NCI-H345 (cell line): ENCODE measurements at places on chromosomes 2 and 18.
A peak's percentile ranks its signal among the peaks of the same experiment; 100 is the strongest.

- DNase-seq = no peak
These were observed 40.8 kb upstream of the MYO1B start for GRCh38 chr2:191204433-191204832.

GRCh38 chr2:177799531-177799930, 273.0 kb downstream of the PDE11A start:
- DNase-seq = peak; percentile 10

- no peak for DNase-seq
These were observed 713.7 kb downstream of the DSC3 start for GRCh38 chr18:30328839-30329238.

DNA sequence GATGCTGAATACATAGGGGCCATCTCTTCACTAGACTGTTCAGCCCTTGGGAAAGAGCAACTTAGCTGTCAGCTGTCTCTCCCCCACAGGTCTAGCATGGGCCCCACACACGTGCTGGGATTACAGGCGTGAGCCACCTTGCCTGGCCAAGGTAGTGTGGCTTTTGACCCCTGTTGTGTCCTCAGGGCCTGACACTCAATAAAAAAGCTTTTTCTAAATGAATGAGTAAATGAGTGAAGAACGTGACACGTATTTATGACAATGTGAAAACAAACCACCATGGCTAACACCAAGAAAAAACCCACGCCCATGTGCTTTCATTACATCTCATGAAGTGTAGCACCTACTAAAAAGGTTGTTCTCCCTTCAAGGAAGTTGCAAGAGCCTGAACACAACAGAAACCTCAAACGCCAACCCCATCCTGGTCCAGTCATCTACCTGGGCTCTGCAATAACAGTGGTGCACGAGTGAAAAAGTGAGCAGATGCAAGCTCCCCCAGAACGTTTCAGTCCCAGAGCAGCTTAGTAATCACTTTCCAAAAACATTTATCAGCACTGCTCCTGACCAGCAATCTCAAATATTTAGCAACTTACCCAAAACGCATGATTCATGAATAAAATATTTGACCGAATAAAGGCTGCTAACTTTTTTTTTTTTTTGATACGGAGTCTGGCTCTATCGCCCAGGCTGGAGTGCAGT, 3.4 kb downstream of the WDFY1 start:
- no peak for DNase-seq

DNA sequence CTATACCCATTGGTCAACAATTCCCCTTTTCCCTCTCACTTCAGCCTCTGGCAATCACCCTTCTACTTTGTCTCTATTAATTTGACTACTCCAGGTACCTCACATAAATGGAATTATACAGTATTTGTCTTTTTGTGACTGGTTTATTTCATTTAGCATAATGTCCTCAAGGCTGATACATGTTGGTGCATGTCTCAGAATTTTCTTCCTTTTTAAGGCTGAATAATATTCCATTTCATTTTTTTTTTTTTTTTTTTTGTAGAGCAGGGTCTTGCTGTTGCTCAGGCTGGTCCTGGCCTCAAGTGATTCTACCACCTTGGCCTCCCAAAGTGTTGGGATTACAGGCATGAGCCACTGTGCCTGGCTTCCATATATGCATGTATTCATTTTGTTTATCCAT, 1.9 kb downstream of the FKBP7 start:
- no peak for DNase-seq
